HT1080 (cell line): ENCODE measurements at places on chromosomes 3 and 15. TPM values are rescaled to one million over a fixed set of nuclear protein-coding genes. Genes with fewer than 3 reads are reported as not detected.

- DNase-seq: peak; percentile 31
Measured at GRCh38 chr15:69997813-69998212, 99.9 kb downstream of the TLE3 start.

DNA sequence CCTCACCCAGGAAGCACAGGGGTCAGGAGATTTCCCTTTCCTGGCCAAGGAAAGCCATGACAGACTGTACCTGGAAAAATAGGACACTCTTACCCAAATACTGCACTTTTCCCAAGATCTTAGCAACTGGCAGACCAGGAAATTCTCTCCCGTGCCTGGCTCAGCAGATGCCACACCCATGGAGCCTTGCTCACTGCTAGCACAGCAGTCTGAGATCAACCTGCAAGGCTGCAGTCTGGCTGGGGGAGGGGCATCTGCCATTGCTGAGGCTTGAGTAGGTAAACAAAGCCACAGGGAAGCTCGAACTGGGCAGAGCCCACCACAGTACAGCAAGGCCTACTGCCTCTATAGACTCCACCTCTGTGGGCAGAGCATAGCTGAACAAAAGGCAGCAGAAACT, 567.3 kb upstream of the LMCD1 start:
- DNase-seq: no peak

GRCh38 chr3:161274691-161275298, 53.7 kb downstream of the NMD3 start:
- DNase-seq: peak; percentile 60

DNA sequence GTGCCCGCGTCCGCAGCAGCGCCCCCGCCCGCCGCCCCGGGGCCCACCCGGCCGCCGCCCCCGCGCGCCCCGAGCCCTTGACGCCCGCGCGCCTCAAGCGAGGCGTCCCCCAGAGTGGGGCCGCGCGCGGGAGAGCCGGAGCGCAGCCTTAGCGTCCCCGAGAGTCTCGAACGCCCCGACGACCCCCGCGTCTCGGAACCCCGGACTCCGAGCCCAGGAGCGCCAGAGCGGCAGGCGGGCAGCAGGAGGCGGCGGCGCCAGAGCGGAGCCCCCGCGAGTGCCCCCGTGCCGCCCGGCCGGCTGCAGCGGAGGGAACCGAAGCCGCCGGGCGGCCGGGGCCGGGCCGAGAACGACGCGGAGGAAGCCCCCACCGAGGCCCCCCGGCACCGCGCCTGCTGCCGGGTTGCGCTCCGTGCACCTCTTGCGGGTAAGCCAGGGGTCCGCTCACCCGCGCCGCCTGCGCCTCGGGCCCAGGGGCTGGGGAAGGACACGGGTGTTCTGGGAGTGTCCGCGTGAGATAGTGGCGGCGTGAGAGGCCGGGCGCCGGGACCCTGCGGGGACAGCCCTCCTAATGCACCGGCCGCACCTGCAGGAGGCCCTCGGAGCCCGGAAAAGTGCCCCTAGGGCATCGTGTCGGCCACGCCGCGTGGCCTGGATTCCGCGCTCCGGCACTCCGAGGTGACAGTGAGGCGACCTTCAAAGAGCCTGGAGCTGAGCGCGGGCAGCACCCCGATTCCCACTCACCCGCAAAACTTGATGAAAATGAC, 52.0 kb upstream of the ULK4 start:
- no peak for DNase-seq

CYP8B1 gene
- not detected in 2 replicates for total RNA-seq

- no peak for DNase-seq
Measured at GRCh38 chr3:71673486-71673885, 51.7 kb downstream of the EIF4E3 start.

ELL3 gene
- 2.2 and 3.0 TPM in 2 replicates for total RNA-seq

TM6SF1 gene
- not detected in 2 replicates for total RNA-seq

NAALADL2 gene
- total RNA-seq: 0.63 TPM in 2 replicates

CSPG5 gene
- 0.47 and 0.93 TPM in 2 replicates for total RNA-seq

DNA sequence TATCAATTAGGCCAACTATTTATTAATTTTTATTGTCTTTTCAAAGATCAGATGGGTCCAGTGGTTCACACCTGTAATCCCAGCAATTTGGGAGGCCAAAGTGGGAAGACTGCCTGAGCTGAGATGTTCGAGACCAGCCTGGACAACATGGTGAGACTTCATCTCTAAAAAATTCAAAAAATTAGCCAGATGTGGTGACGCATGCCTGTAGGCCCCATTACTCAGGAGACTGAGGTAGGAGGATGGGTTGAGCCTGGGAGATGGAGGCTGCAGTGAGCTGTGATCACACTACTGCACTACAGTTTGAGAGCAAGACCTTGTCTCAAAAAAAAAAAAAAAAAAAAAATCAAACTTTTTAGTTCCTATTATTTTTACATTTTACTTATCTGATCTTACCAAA, 8.2 kb downstream of the AP3S2 start:
- DNase-seq: no peak

DNA sequence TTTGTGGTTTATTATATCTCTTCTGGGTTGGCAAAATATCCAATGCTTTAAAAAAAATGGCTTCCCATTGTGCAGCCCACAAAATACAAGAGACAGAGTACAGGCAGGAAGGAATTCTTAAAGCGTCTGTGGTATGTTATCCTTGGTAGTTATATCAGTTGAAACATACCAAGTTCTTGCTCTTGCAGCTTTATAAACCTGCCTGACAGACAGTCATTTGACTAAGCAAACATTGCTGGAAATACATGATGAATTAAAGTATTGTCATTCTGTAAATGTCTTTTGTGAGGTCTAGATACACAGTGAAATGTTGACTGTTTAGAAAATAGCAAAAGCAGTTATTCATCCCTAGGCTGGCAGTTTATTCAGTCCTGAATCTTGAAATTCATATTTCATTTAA, 44.8 kb upstream of the MAP3K13 start:
- peak; percentile 15 for DNase-seq

GRCh38 chr3:194314388-194315068, 36.6 kb downstream of the CPN2 start:
- DNase-seq: no peak

GRCh38 chr15:73697033-73697467, 12.9 kb downstream of the CD276 start:
- DNase-seq: peak; percentile 99

GRCh38 chr3:188884299-188885043, 287.3 kb upstream of the TPRG1 start:
- DNase-seq: no peak

DNA sequence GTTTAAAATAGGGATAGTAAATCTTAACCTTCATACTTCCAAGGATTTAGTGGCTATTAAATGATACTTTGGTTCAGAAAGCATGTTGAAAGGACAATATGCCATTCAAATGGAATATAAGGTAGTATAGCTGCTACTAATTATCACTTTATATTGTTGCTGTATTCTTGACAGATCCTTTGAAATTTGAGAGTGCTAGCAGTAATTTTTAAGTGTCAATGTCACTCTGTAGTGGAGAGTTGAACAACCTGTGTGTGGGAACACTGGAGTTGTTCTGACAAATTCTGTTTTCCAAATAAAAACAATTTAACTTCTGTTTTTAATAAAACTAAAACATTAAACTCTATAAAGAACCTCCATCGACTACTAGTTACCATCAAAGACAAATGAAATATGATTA, 565.7 kb downstream of the FGF12 start:
- no peak for DNase-seq

GRCh38 chr15:95946241-95946640, 384.3 kb upstream of the NR2F2 start:
- DNase-seq: no peak

SUCLG2 gene
- total RNA-seq: 44.2 and 45.0 TPM in 2 replicates

DNA sequence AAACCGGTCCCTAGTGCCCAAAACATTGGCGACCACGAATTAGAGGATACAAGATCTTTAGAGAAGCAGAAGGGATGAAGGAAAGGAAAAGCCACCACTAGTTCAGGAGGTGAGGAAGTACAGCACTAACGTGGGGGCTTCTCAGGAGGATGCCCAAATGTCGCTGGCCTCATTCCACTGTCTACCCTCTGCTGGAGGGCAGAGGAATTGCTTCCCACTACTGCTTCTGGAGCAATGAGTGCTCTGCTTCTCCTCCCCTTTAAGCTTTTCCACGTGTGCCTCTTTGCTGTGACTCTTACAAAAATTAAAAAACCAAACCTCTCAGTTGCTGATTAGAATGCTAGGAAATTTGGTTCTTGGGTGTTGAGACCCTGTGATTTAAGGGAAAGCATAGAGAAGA, 281.3 kb downstream of the CLSTN2 start:
- no peak for DNase-seq

GRCh38 chr3:60053526-60054265, 1003.9 kb upstream of the CFAP20DC start:
- peak; percentile 76 for DNase-seq

DNA sequence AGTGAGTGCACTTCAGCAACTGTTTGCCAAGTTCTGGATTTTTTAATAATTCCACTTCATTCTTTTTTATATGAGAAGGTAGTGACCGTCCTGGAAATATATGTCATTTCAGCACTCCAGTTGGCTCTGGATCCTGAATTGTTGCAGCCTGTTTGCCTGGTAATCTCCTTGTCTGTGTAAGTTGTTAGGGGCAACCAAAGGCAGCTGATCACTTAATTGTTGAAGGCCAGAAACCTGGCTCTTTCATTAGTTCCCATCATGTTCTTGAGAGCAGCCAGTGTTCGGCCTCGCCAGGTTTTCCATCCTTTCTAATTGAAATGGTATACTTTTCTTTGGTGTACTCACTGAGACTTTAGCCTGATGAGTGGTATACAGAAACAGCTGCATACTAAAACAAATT, 168.6 kb downstream of the SOX2 start:
- DNase-seq: no peak

DNA sequence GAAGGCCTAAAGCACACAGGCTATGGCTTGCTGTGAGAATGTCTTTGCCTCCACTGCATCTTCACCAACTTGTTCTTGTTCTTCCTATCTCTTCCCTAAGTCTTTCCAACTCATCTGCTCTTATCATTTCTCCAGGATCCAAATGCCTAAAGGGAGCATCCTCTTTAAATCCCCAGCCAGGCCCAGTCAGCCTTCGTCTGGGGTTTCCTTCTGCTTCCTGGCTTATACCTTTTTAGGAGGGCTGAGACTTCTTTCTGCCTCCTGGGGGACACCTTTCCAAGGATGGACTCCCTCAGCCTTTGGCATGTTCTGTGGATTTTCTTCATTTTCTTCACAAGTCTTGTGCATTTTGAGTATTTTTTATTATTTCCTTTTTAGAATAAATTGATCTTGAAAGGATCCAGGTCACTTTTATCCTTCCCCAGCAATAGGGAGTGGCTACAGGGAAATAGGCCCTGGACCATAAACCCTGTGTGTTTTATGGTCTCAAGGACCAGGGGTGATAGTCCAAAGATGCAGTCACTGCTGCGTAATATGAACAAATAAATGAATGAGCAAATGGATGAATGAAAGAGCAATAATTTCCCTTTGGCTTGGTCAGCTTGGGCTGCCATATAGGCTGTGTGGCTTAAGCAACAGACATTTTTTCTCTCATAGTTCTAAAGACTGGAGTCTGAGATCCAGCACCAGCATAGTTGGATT, 122.1 kb upstream of the LRIG1 start:
- no peak for DNase-seq

- peak; percentile 96 for DNase-seq
Measured at GRCh38 chr15:39195961-39196486, 384.9 kb upstream of the THBS1 start.

GRCh38 chr15:43895586-43895985, 68.8 kb downstream of the WDR76 start:
- no peak for DNase-seq

GRCh38 chr3:128379367-128380160, 87.1 kb downstream of the DNAJB8 start:
- DNase-seq: no peak
